ENCODE measurements at places on chromosomes 11 and 22.

DNA sequence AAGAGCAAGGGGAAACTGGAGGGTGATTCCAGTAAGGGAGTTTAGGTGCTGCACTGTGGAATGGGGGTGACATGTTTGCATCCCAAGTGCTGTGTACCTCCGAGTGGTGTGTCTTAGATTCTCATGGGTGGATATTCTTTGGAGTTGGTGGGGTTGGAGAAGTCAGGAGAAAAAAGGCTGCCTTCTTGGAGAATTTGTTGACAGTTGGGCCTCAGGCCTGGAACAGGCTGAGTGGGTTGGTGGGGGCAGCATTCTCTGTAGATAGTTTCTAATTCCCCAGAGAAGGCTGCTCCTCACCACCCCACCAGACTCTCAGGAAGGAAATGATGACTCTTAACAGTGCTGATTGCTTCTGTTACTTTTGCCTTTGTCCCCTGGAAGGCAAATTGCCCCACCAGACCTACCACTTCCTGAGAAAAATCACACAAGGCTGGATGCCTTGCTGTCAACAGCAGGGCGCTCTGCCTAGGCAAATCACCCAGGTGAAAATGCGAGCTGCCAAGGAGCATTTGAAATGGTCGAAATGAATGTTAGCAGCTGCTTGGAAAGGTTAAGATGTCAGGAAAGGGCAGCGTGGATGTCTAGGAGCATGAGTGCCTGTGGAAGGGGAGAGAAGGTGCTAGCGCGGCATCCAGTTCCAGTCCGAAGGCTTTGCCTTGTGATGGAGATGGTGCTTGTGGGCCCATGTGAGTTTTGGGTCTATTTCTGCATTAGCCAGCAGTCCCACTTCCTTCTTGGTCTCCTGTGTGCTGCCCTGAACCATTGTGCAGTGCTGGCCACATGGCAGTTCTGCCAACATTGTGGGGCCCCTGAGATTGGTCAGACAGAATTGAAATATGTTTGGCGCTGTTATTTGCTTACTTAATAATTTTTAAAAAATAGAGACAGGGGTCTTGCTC, 29.7 kb upstream of the SORL1-AS1 start:
- no peak for DNase-seq

- DNase-seq: no peak
Observed at GRCh38 chr11:72413914-72414628, 20.3 kb downstream of the CLPB start.

DNA sequence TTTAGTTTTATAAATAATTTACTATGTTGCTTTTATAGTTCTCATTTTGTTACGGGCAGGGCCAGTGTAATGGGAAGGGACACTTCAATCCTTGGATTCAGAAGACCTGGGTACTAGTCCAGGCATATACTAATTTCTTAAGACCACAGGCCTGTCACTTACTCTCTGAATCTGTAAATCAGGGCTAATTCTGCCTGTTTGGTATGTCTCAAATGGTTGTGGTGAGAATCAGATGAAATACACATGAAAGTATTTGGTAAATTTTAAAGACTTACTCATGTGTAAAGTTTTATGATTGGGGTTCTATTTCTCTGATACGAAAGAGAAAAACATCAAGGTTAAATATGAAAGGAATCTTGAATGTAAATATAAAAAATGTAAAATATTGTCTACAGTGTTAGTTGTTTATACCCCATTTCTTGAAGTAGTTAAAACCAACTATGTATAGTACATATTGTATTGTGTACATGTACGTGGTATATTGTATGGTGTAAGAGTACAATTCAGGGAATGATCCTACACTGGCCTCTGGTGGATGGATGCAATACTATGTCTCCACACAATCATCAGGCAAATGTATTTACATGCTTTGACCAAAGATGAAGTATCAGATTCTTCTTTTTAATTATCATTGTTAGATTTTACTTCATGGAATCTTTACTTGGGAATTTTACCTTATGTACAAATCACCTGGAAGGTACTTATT, 24.5 kb upstream of the RAG2 start:
- DNase-seq: no peak

- DNase-seq: no peak
Observed at GRCh38 chr11:9738707-9739106, 74.8 kb downstream of the SWAP70 start.

- no peak for DNase-seq
Observed at GRCh38 chr11:82791779-82792178, 58.1 kb upstream of the FAM181B start.

GRCh38 chr11:122709039-122709760, 53.7 kb downstream of the UBASH3B start:
- DNase-seq: no peak

DNA sequence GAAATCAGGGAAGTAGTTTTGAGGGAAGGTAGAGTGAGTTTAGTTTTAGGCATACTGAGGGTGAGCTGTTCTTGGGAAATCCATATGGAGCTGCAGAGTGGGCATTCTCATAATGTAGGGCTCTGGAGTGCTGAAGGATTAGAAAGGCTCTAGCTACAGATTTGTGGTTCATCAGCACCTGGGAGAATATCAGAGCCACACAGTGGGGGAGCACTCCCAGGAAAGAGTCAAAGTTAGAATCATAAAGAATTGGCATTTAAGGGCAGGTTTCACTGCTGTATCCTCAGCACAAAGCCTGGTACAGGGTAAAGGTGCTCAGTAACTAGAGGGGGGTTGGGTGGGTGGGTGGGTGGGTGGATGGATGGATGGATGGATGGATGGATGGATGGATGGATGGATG, 52.5 kb downstream of the SLN start:
- no peak for DNase-seq

DNA sequence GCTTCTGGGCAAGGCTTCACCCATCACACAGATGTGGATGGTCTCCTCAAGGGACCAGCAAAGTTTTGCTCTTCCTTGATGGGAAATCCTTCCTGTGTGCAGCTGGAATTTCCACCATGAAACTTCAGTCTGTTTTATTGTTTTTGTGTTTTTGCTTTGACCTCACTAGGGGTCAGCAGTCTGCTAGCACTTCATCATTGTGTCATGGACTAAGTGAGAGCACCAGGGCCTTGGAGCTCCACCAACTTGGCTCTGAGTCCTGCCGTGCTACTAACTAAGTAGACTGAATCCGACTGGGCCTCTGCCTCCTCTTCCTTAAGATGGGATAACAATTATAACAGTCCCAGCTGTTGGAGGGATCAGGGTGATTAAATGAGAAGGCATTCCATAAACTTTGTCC, 305.8 kb upstream of the NCAM1 start:
- DNase-seq: no peak

DNA sequence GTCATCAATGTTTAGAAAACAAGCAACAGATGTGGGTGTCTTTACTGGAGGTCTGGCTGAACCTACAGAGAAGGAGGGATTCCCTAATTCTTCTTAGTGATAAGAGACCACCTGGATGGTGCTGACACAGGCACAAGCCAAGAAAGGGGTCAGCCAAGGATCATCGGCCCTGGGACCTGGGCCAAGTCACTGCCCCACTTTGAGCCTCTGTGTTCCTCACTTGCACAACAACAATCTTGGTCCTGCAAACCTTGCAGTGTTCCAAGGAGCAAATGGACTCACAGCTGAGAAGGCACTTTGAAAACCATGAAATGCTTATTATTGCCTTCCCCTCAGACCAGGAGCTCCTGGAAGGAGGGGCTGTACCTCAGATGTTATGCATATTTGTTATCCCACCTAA, 7.0 kb upstream of the KCNE3 start:
- no peak for DNase-seq

DNA sequence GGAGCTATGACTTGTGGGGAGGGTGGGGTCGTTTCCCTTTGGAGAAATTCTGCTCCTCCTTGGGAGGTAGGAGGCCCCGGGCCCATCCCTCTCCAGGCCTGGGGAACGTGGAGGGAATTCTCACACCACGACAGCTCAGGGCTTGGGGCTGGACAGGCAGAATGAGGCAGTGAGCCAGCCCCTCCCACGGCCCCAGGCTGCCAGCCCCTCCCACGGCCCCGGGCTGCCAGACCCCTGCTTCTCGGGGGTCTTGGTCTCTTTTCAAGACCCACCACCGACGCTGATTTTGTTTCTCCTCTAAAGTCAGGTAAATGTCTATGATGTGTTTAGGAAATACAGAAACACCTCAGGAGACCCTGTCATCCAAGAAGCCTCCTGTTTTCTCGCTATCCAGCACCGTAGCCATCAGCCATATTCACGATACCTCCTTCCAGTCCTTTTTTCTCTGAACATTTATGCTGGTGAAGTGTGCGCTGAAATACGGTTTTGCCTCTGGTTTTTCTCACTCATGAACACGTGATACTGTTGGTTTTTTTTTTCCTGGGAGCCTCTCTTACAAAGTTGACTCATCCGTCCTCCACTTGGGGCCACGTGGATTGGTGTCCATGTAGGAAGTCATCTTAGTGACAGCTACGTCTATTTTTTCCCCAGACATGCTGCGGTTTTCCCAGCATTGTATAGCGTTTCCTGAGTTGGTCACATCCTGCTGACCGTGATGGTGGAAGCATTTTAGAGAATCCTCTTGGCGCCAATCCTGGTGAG, 1219.6 kb downstream of the BRD1 start:
- DNase-seq: no peak

DNA sequence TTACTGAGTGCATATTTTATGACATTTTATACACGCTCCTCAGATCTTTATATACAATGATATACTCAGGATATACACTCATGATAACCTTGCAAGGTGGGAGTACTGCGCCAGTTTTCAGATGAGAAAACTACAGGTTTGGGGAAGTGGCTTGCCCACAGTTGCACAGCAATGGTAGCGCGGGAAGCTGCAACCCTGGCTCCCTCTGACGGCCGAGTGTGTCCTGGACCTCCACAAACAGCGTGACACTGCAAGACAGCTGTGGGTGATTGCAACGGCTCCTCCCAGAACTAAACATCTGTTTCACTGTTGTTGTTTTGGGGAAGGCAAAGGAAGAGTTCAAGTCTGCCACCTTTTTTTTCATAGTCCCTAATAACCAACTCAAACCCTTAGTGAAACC, 47.0 kb downstream of the PACSIN2 start:
- no peak for DNase-seq

DNA sequence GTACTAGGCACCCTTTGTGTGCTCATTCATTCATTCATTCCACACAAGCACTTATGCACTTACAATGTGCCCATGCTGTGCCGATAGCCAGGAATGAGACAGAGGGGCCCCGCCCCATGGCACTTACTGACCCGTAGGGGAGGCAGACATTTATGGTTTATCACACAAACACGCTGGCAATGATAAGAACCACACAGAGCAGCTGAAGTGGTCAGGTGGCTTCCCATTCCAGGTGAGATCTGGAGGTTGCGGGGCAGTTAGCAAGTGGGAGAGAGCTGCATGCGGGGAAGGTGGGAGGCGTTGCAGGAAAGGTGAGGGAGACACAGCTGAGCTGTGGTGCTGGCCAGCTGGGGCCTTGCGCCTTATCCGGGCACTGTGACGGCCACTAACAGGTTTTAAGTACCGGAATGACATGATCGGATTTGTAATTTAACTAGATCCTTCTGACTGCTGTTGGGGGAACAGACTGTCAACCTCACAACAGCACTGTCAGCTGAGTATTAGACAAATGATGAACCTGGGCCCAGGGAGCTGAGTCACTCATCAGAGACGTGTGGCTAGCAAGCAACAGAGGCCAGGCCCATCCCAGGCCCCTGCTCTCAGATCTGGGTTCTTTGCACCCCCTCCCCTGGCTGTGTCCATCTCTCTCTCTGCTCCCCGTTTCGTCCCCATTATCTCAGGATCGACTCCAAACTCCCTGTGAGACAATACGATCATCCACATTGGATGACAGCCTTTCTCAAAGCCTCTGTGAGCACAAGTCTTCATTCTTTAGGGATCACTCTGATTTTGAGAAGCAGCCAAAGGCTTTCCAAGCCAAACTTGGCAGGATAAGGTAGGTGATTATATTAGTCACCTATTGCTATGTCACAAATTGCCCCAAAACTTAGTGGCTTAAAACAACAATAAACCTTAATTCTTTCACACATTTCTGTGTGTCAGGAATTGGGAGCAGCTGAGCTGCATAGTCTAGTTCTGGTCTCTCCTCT, 28.4 kb downstream of the RASD2 start:
- no peak for DNase-seq

- DNase-seq: no peak
Observed at GRCh38 chr22:45602004-45602733, 69.5 kb upstream of the ATXN10 start.

DNA sequence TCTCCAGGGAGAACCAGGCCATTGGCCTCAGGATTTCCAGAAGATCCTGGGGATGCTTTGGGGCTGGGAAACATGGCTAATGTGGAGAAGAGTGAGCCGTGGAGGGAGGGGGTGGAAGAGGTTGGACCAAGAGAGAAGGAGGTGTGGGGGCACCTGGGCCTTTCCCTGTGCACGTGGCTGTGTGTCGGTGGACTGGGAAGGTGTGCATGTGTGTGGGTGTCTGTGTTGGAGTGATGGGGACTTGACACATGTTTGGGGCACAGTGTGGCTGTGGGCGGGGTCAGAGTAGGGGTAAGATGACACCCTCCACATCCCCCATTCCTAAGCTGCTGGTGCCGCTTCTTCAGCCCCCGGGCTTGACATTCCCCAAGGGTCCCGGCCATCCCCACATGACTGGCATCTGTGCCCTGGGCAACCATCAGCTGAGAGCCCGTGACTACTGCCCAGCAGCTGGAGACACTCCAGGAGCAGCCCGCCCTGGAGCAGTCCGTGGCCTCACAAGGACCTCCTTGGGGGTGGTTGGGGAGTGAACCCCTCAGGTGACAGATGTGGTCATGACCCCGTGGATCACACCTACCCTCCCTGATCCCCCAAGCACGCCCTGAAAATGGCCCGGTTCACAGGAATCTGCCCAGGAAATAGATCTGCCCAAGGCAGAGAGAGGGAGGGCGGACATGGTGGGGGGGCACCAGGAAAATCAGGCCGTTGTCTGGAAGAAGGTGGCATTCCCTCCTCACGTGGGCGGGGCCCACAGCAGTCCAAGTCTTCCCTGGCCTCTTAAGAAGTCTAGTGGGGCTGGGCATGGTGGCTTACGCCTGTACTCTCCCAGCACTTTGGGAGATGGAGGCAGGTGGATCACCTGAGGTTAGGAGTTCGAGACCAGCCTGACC, 34.8 kb upstream of the SOX10 start:
- DNase-seq: no peak

GRCh38 chr22:31569126-31569525, 72.8 kb downstream of the SFI1 start:
- no peak for DNase-seq

DNA sequence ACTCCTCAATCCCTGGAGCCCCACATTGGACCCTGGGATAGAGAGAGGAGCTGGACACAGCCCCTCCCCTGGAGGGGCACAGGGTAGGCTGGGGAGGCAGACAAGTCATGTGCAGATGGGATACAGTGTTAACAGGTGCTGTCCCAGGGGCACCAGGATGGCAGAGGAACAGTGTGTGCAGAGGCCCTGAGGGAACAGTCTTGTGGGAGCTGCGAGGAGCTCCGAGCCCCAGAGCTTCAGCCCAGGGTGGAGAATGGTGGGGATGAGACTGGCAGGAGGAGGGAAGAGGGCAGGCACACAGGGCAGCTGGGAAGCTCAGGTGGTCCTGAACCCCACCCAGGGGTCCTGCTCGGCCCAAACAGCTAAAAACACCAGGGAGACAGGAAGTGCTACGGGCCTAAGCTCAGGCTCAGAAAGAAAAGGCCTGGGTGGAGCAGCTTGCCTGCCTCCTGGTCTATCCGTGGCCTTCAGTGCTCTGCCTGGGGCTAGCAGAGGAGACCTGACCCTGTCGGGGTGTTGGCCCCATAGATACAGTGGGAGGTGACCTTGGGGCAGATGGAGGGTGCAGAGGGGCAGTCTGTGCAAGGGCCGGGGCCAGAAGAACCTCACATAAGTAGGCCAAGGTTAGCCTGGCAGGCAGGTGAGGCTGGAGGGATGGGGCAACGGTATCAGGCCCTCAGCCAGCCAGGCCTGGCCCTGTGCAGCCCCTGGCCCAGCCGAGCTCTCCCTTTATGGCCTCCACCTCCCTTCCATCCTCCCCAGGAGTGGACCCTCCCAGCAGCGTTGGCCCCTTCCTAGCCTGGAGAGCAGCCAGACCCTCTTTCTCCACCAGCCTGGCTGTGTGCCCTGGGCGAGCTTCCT, 15.4 kb downstream of the CAPN5 start:
- peak; percentile 34 for DNase-seq
